ENCODE measurements at places on chromosomes 2 and 18. TPM values are rescaled to one million over a fixed set of nuclear protein-coding genes. Genes with fewer than 3 reads are reported as not detected.

DNA sequence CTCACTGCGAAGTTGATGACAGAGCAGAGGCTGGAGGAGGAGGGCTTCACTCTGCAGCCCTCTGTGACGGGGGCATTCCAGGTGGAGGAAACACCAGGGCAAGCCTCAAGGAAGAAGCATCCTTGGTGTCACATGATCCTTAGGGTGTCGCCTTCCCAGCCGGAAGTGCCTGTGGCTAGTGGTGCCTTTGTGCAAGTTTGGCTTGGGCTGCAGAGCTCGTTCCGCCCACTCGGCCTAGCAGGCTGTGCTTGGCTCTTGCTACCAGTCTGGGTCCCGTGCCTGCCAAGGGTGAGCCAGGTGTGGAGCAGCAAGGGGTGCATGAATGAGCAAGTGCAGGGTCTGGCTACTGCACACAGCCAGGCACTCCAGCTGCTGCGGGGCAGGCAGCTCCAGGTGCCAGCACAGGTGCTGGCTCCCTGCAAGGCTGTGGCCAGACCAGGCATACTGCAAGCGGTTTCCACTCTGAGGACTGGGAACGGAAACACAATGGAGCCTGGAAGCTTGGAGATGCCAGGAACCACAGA lies 325.3 kb upstream of the SMIM21 start:
- DNase-seq, result no peak

DNA sequence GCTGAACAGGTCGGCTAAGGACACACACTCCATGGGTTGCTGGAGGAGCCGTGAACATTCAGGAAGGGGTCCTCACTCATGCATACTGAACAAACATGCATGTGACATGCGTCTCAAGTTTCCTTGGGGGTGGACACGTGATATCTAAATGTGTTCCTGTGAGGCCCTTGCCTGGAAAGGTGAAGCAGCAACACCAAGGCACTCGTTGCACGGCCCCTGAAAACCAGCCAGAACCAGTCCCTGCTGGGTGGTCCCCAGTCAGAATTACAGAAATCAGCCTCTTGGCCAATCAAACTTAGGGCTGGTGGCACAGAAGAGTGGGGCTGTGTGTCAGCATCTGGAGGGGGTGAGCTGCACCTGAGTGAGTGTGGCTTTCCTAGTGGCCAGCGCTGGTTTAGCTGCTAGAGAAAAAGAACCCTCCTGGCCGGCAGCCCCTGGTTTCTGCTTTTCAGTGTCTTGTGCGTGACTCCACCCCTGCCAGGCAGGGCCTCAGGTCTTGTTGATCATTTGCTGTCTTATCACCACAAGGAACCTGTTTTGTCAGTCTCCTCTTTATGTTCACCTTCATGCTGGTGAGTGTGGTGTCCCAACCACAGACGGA lies 3.2 kb upstream of the AQP12B start:
- no peak for DNase-seq

GRCh38 chr2:44063033-44063432 lies 67.2 kb upstream of the LRPPRC start:
- peak; percentile 4 for DNase-seq

- DNase-seq, result no peak
These were observed 1157.4 kb downstream of the RPIA start for GRCh38 chr2:89848763-89849368.

DNA sequence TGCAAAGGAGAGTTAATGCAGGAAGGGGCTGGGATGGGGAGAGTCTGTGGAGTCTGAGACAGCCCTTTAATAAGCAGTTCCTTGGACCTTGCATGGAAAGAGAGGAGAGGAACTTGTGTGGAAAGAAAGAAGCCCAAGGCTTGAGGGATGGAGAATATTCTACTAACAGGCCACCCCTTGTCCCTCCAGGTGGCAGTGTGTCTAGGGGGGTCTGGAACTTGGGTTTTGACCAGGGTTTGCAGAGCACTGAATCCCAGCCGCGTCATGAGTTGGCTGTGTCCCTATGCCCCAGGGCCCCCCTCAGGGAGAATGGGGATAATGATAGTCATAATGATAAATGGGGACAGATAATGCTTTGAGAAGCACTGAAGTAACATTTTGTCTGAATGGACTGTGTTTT lies 15.0 kb downstream of the TCF7L1 start:
- no peak for DNase-seq

Gene LIPG
- total RNA-seq, result 0.25 TPM

Gene ASPRV1
- total RNA-seq, result under 0.01 TPM
